GM06990 (cell line): ENCODE measurements at places on chromosomes 5 and 9.

DNA sequence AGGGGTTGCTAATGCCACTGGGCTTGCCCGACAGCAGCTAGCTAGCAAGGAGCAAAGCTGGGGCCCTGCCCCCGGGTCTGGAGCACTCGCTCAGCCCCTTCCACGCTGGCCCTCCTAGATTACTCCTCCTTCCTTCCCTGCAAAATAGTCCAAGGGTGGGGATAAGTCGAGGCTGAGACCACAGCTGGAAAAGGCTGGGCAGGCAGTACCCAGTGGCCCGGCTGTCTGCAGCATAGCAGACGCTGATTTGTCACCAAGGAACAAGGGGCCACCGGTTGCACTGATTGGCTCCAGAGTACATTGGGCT, 73.9 kb downstream of the ADAMTS2 start:
- DNase-seq, result no peak

DNA sequence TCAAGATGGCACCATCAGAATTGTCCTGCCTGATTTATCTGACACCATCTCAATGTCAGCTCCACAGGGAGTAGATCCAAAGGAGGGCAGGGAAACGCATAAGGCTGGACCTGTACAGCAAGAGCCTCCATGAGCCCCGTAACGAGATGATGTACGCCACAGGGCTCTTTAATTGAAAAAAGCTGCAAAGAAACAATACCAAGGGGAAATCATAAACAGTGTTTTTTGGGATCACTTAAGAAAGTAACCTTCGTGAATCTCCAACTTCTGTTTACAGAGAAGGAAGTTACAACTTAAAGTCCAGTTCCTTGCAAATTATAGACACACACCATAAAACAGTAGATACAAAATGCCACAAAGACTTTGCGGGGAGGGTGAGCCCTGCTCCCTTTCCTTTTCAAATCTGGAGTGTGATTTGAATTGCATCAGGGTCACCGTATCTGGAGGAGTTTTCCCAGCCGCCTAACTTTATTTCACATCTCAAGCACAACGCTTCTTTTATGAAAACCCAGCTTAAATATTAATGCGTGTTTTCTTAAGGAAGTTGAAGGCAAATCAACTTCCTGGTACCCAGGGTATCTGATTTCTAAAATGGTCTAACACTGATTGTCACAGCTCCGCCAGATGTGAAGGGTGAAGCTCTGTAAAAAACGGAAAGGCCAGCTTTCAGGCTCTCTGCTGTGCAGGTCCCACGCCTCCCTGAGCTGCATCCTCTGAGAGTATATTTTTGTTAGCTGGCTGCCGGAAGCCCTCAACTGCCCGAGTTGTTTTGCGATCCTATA, 88.9 kb downstream of the EBF1 start:
- DNase-seq, result peak; percentile 57

DNA sequence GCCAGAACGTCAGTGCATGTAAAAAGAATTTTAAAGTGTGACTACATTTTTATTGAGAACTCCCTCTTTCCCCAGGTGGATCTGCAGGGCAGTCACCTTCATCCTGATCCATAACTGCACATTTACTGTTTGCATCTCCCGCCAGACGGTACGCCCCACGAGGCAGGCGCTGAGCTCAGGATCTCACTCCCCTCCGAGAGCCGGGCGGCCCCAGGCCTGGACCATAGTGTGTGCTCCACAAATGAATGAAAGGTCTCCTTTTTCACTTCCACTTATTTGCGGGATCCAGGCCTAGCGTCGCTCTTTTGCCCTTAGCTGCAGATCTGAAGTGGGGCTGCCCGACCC, 378 bp downstream of the DROSHA start:
- DNase-seq, result no peak

DNA sequence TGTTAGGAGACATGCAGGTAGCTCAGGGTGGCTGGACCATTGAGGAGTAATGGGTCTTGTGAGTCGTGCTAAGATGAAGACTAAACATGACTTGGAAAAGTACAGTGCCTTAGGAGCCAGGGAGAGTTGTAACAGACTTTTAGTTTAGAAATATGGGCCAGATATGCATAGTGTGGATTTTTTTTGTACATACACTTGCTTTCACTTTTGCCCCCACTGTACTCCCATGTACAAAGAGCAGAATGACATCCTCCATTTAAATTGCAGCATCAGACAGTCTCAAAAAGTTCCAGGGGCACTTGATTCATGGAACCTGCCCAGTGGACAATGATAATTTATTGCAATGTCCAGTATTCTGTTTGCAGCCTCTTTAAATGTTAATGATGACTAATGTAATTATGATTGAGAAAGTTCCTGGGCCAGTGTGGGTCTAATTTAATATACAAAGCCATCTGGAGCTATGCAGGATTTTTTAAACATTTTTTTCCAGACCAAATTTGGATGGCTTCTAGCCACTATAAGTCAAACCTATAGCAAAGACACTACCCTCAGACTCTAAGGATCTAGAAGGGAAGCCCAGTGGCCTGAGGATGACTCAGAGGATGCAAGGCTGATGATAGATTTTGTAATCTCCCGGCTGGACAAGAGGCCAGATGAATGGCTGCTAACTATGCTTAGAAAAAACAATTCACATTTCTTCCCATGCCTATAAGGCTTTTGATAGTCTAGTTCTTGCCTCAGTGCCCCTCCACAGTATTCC, 80.1 kb downstream of the TRPC7 start:
- no peak for DNase-seq

DNA sequence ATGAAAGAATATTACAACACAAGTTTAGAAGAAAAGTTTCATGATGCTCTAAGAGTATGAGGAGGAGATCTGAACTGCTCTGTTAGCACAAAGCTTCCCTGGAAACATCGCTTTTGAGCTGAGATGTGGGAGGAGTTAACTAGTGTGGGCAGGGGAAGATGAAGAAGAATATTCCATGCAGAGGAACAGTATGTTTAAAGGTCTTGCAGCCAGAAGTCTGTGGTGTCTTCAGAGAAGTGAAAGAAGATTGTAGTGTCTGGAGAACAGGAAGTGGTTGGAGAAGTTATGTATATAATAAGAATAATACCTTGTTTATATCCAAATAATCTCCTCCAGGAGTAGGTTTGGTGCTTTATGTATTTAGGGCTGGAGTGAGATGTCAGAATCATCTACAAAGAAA, 406.7 kb downstream of the MAN2A1 start:
- no peak for DNase-seq

DNA sequence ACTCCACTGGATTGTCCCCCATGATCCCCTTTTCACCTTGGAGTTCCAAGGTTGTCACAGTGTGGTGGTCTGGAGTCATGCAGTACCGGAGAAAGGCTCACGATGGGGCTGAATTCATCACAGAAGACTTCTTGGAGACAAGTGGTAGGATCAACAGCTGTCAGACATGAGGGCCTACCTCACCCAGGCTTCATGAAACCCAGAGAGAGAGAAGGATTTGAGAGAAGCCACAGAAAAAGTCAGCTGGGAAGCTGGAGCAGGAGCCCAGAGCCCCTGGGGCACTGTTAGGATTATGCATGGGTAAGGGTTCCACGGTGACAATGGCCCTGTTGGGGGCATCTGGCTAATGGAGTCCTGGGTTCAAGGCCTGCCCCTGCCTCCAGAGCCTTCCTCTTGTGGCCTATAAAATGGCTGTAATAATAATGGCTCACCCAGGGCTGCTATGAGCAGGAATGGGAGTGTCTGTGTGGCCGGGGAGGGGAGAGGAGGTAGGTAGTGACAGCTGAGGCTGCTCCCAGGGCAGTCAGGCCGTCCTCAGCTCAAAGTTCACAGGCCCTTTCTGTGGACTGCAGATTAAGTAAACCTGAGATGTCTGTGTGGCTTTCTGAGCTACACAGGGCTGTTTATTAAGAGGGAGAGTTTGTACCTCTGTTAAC, 910 bp downstream of the TRIM14 start:
- peak; percentile 57 for DNase-seq
